Stimulated activated CD4-positive, alpha-beta T cell treated with anti-CD3 and anti-CD28 coated beads, Interleukin-15, amount 100 ng/mL, for 1 hour (primary cell): ENCODE measurements at places on chromosomes 2 and 18.

DNA sequence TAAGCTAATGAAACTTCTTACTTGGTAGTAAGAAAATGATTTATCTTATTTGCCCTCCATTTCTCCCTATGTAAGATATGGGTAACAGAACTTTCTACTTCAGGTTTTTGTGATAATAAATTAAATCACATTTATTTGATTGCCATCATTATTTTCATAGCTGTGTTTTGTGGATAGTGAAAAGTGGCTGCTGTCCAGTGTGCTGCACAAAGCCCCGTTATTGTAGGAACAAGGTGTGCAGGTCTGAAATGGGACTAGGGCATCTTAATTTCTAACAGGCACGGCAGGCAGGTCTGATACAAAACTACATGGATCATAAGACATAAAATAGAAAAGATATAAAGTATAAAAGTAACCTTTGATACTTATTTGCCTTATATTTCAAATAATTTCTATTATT lies 51.6 kb upstream of the THSD7B start:
- DNase-seq, result no peak

DNA sequence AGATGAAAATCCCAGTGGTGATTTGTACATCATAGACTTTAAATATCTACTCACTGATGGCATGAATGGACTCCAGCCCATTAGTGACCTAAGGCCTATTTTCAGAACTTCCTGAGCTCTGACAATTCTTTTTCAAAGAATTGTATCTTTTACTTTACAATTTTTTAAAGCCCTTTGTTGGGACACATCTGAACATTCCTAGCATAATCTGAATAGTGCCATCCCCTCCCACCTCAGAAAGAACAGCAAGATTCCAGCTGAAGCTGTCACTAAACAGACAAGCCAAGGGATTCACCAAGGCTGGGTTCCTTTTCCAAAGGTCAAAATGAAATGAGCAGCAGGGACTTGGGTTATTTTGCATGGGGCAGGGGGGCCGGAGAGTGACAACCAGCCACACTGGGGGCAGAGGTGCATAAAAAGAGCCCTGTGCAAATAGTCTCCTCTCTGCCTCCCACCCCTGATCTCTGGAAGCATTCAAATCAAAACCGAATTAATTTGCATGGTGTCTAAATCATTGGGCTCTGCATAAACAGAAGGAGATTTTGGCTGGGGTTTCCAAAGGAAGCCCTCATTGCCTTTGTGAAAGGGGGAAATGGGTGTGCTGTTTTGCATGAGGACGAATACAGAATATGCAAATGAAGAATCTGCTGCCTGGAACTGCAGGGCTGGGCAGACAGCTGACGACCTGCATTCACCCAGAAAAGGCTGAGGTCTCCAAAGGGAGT lies 17.2 kb downstream of the EPHA4 start:
- DNase-seq, result no peak

DNA sequence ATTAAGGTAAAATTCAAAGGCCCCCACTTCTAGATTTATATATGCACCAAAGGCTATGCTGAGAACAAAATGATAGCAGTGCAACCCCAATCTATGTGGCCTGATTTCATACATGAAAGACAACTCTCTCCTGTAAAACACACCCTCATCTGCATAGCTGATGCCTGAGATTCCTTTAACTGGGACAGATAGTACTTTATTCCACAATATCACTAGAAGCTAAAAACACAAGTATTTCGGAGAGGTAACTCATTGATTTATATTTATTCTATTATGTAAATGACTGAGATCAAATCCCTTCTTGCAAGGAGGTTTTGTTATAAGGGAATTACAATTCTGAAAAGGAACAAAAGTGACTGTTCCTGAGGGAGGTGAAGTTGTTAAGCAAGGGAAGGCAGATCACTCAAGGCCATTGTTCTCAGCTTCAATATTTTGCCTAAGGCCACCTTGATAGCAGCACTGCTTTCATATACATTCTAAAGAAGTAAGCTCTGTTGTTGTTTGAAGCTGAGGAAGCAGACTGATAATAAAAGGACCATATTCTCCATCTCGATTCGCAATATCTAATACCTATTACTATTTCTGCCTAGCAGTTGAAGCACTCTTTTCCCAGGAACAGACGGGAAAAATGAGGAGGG lies 471.0 kb upstream of the CDH7 start:
- DNase-seq, result no peak

DNA sequence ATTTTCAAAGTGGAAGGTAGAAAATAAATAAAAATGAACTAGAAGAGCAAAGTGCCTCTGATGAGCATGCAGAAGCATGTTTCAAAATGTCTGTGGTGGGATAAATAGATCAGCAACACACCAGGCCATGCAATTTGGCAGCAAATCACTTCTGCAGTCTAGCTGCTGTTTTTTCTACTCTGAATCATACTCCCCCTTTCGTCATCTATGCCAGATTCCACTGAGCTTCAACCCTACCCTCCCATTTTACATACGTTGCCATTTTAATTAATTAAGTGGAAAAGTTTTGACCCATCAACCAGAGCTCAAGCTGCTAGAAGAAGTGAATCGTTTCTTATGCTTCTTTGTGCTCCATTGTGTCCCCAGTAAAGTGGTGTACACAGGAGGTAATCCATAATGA lies 79.3 kb downstream of the NRXN1 start:
- no peak for DNase-seq

GRCh38 chr18:13680612-13681011 lies 45.7 kb downstream of the FAM210A start:
- DNase-seq, result no peak

- DNase-seq, result no peak
Observed at GRCh38 chr2:70095720-70096670, 8.7 kb downstream of the PCBP1 start.

DNA sequence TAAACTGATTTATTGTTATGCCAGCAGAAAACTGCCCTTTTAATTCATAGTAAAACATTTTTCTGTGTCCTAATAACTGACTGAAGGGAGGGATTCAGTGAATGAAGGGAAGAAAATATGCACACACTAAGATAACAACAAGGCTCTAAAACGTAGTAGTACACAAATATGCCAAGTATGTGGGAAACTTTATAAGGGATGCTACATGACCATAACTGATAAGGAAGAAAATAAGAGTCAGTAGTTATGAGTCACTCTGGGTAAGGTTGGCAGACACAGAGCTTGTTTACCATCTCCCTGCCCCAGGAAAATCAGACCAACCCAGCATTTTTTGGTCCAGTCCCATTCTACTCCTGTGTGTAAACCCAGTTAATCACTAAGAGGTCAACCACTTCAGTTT lies 124.2 kb downstream of the RPRM start:
- DNase-seq, result no peak

- DNase-seq, result no peak
Observed at GRCh38 chr2:105999211-105999989, 194.7 kb downstream of the UXS1 start.

DNA sequence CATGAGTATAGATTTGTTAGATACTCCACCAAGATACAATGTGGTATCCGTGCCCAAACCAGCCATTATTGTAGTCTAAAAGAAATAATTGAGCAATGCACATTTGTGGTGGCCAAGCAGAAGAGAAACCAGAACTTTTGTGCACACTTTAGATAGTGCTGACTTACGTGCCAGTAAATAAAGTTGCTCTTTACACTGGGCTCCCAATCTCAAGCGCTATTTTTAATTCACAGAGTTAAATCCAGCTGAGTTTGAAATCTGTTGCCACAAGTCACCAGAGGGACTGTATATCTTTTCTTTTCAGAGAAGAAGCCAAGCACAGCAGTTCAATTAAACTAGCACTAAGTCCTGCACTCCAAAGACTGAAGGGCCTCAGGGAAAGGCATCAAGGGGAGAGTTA lies 680.4 kb downstream of the TDRD15 start:
- DNase-seq, result no peak

- DNase-seq, result no peak
Observed at GRCh38 chr2:45458909-45459563, 152.0 kb downstream of the SRBD1 start.

- DNase-seq, result no peak
Observed at GRCh38 chr2:196459539-196459938, 180.0 kb upstream of the CCDC150 start.

DNA sequence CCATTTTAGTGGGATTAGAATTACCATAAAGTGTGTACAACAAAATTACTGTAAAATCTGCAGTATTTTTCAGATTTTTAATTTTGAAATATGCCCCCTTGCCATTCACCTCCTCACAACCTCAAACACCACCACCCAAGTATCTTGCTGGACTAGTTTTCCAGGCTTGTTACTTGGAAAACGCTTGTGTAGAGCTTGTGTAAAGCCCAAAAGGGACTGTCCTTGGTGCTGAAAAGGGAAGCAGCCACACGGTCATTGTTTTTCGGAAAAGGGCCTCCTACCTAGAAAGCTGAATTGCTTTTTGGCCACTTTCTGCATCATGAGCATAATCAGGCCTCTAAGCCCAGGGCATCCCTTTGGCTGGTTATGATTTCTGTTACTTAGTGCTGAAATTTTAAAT lies 563.4 kb downstream of the LRRTM4 start:
- no peak for DNase-seq

- no peak for DNase-seq
Observed at GRCh38 chr2:36380624-36381481, 25.3 kb downstream of the CRIM1 start.

- no peak for DNase-seq
Observed at GRCh38 chr2:141522048-141522447, 608.8 kb downstream of the LRP1B start.

DNA sequence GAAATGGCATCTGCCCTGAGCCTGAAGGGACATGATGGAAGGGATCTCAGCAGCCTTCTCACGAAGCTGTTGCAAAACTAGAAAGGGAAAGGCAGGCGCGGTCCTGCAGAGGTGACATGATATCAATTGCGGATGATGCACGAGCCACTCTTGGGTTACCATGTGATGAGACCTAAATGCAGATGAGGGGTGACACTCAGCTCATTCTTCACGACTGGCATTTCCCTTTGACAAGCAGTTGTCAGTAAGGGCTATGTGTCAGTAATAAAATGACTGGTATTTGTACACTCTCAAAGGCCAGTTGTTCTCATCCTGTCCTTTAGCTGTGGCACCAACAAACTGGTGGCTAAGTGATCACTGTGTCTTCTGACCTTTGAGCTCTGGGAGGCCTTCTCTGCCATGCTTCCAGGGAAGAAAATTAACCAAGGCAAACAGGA lies 273.6 kb downstream of the ETAA1 start:
- no peak for DNase-seq

DNA sequence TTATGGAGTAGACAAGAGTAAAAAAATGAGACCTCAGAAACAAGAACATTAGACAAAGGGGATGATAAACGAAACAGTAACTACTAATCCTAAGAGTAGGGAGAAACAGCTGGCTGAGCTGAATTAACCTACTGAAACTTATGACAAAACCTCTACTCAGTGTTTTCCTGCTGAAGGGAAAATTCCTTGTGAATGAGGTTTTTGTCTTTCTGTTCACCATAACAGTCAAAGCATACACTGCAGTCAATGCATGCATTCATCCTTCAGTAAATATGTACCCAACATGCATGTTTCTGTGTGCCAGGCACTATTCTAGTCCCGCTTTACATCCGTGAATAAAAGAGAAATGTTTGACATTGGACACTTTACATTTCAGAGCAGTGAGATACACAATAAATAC lies 805.6 kb upstream of the KLHL29 start:
- DNase-seq, result no peak

DNA sequence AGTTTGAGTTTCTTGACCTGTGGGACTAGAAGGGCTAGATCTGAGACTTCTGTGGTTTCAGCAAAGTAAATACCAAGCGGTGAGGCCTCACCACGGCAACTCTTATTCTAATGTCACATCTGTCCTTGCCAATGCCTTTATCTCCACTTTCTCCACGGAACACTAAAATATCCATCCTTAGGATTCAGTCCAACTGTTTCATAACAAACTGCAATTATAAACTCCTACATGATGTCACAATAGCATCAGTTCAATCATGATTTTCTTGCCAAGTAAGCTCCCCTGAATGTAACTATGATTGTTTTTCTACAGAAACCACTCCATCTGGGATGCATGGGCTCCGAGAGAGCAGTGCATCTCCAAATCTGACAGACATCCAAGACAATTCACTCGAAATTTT lies 79.6 kb downstream of the LRATD1 start:
- no peak for DNase-seq

DNA sequence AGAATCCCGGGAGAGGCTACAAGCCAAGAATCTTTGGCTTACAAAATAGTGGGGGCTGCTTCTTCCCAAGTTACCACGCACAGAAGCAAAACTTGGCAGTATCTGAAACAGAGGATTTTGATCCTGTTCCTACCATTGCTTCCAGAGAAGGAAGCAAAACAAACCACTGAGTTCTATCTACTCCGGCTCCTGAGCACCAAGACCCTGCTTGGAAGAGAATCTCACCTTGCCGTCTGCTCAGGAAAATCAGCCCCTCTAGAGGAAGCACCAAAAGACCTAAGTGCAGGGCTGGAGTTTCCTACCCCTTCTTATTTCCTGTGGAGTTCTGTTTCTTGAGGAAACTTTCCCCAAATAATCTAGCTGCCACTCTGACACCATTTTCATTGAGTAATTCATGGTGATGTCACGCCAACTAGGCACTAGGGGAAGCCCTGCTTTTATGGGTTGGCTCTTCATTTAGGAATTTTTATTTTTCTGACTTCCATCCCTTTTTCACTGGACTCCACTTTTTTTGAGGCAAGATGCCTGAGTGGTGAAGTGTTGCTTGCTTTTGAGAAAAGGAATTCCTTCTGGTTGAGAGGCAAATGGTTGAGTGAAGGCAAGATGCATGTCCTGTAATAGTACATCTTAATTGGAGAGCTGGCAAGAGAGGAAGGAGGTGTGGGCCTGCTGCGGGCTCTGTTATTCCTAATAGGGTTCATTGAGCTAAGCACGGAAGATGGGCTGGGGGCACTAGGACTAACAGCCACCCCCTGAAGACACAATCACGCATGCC lies 36.8 kb upstream of the EML4 start:
- no peak for DNase-seq

GRCh38 chr2:51441786-51442185 lies 409.9 kb upstream of the NRXN1 start:
- DNase-seq, result no peak

DNA sequence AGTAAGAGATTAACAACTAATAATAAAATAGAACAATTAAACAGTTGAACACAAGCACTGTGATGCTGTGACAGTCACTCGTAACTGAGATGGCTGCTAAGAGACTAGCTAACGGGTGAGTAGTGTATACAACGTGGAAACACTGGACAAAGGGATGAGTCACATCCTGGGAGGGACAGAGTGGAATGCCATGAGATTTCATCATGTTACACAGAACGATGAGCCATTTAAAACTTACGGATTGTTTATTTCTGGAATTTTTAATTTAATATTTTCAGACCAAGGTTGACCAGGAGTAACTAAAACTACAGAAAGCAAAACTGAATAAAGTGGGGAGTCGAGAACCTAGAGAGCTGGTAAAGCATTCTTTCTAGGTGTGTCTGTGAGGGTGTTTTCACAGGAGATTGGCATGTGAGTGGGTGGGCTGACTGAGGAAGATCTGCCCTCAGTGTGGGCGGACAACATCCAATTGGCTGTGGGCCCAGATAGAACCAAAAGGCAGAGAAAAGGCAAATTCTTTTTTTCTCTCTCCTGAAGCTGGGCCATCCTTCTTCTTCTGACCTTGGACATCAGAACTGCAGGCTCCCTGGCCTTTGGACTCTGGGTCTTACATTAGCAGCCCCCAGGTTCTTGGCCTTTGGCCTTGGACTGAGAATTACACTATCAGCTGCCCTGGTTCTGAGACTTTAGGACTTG lies 14.6 kb downstream of the TMSB10 start:
- no peak for DNase-seq
